T-cell (primary cell): ENCODE measurements at places on chromosomes 16 and 17.
A peak's percentile ranks its signal among the peaks of the same experiment; 100 is the strongest.

DNA sequence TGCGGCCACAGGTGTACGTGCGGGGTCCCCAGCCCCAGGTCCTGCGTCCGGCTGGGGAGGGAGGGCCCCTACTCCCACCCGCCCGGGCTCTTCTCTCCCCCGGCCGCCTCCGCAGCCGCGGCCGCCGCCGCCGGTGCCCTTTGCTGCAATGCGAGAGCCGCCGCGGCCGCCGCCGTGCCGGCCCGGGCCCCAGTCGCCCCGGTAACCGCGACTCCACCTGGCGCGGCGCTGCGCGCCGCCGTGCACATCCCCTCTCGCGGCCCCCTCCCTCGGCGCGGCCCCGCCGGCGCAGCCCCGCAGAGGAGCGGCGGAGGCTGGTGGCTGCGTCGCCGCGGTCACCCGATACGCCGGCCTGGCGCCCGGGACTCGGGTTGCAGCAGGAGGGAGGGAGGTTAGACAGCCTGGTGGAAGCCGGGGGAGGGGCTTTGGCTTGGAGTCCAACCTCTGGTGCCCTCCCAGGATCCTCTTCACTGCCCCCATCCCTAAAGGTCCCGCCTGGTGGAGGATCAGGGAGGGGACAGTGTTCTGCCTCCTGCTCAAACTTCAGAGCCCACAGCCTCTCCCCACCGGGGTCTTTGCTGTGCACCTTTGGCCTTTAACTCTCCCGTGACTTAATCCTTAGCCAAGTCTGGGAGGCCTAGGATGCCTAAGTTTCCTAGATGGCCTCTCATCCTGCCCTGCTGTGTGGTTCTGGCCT lies 32.9 kb downstream of the SRCIN1 start:
- DNase-seq = peak; percentile 19

- no peak for DNase-seq
Measured at GRCh38 chr17:57954397-57955182, 622 bp downstream of the CUEDC1 start.

GRCh38 chr17:55676274-55676673 lies 46.4 kb downstream of the TMEM100 start:
- no peak for DNase-seq

GRCh38 chr16:89269805-89270665 lies 52.5 kb downstream of the ZNF778 start:
- no peak for DNase-seq

DNA sequence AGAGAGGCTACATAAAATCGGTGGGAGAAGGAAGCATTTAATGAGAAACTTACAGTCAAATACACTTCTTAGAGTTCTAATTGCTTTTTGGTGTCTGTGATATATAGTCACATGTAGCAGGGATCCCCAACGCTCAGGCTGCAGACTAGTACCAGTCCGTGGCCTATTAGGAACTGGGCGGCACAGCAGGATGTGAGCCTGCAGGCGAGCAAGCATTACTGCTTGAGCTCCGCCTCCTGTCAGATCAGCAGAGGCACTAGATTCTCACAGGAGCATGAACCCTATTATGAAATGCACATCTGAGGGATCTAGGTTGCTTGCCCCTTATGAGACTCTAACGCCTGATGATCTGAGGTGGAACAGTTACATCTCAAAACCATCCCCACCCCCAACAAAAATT lies 158.5 kb downstream of the TANC2 start:
- DNase-seq = no peak

DNA sequence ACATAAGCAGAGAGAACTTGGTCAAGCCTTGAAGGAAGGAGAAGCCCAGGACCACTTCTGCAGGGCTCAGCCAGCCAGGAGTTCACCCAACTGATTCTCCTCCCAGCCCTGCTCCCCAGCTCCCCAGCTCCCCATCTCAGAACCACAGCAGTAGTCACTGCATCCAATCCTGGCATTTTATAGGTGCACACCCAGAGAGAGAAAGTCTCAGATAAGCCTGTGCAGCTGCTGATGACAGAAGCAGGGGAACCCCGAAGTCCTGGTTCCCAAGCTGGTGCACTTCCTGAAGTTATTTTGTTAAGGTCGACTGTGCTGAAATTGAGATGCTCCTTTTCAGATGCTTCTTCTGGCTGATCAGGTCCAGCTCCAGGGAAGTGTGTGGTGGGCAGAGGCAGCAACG lies 6.6 kb downstream of the RNF112 start:
- DNase-seq = no peak

GRCh38 chr16:15055141-15056053 lies 477 bp downstream of the NTAN1 start:
- peak; percentile 69 for DNase-seq

DNA sequence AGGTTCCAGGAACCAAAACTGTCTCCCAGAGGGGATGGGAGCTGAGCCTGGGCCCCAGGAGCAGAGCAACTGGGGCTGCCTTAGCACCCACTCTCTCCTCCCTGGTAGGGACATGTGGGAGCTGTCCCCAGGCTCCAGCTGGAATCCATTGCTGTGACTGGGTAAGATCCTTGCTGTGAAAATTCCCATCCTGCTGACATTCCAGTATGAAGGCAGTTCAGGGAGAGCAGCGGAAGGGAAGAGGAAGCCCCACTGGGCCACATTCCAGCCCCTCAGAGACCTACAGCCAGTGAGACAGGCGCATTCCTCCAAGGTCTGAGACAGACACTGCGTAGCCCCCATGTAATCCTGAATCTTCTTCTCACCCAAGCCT lies 24.2 kb downstream of the MYO18A start:
- DNase-seq = no peak

GRCh38 chr17:34206569-34206968 lies 48.5 kb upstream of the CCL2 start:
- no peak for DNase-seq

GRCh38 chr16:69763599-69763942 lies 1.4 kb downstream of the WWP2 start:
- no peak for DNase-seq

GRCh38 chr17:48297825-48298224 lies 132.2 kb downstream of the SKAP1 start:
- DNase-seq = no peak

- no peak for DNase-seq
Measured at GRCh38 chr16:88499292-88499691, 46.2 kb downstream of the ZFPM1 start.

DNA sequence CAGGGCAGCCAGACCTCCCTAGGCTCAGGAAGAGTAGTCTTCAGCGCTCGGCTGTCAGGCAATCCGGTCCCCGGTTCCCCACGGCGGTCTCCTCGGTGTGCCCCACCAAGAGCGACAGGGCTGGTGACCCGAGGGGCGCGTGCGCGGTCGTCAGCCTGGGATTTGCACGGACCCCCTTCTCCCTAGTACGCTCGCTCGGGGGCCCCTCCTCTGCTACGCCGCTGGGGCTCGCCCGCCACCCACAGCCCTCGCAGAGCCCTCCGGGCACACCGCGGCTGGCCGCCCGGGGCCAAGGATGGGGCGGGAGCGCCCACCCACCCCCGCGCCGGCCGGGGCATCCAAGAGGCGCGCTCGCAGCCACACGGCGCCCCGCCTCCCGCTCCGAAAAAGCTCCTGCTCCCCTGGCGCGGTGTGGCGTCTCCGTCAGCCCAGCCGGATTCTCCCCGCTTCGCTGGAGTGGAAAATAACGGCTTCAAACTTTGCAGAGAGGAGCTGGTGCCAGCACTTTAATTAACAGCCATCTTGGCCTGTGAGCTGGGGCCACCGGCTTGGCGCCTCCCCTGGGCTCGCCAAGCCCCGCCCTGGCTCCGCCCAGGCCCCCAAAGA lies 2.1 kb upstream of the C1QL1 start:
- DNase-seq = no peak

DNA sequence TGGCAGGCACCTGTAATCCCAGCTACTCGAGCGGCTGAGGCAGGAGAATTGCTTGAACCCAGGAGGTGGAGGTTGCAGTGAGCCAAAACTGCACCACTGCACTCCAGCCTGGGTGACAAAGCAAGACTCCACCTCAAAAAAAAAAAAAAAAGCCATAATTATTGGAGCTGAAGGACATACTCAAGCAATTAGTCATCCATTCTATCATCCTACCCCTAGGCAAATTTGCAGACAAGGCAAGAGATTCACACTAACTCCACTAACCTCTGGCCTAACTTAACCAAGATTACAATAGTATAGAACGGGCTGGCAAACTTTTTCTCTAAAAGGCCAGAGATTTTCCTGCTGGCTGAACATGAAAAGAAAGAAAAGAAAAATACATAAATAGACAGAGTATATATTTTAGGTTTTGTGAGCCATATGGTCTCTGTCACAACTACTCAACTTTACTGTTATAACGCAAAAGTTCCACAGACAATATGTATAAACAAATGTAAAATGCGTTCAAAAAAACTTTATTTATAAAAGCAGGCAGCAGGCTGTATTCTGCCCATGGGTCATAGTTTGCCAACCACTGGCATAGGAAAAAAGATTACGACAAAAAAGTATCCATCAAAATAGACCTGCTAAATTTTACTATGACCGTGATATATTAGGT lies 29.7 kb downstream of the BRIP1 start:
- DNase-seq = no peak

DNA sequence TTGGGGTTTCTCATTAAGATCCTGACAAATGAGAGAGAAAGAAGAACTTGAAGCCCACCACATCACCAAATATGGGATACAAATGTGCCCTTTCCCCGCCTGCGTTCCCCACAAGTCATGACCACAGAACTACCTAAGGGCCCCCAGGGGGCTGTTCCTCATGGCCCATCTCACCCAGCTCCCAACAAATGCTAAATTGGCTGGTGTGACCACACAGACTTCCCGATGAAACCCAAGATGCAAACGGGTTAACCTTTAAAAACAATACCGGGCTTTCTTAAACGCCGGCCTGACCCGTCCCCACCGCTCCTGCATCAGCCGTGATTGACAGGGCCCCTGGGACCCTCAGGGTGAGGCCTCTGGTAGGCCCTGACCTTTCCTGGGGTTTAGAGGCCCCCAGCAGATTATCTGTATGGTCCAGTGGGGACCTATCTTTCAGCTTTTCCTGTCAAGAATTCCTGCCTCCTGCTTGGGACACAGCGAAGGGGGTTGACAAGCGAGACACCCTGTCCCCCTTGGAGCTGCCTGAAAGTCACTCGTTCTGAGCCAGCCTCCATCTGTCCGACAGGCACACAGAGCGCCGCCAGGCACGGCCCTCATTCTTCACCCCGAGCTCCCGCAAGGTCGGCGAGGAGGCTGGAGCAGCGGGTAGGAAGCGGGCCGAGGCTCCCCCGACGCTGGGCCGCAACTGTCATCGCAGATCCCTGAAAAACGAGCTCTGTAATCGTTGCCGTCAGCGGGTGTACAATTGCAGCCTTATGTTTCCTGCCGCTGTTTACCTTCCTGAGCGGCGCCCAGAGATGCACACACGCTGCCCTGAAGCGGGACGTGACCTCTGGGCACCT lies 300.1 kb downstream of the FOXL1 start:
- DNase-seq = no peak

DNA sequence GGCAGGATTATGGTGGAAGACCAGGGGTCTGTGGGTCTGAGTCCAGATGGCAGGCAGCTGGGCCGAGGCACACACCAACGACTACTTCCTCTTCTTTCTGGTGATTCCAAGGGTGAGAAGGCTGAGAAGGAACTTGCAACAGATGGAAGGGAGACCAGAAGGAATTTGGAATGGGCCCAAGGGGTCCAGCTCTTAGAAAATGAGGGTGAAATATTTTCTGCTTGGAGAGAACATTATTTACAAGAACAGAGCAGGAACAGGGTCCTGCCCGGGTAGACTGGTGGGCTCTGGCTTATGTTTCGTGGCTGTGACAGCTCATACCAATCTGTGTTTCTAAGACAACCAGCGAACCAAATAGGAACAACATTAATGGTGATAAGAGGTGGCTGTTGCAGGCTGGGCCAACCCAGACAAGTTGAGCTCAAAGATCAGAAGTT lies 36.6 kb downstream of the CCDC42 start:
- DNase-seq = no peak

DNA sequence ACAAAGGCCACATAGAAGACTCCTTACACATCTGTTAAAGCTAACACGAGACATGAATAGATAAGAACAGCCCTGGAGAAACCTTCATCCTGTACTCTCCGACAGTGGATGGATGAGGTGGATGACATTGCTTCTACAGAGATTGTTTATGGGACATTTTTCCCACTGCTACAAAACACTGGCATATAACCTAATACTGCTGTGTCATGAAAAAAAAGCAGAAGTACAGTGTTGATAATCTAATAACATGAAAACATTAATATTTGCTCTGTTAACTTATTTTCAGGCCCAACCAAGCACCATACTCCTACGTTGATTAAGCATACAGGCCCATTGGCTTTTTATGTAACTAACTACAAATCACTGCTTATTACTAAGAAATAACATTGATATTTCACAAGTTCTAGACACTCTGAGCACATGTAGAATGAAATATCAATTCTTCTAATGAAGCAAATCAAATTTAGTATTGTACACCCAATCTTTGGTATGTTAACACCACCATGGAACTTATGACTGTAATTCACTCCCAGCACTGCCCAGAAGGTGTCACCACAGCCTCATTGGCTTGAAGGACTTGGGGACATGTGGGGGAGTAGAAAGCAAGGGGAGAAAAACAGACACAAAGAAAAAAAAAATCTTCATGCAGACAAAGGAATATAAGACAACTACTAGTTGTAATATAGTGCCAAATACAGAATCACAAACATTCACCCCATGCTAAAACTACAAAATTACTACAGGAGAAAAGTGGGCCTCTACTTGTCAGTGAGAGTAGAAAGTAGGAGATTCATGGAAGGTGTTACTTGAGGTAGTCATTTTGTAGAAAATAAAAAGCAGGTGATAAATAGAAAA lies 330.0 kb upstream of the PMFBP1 start:
- DNase-seq = peak; percentile 6

GRCh38 chr16:51041546-51041945 lies 109.5 kb downstream of the SALL1 start:
- no peak for DNase-seq

DNA sequence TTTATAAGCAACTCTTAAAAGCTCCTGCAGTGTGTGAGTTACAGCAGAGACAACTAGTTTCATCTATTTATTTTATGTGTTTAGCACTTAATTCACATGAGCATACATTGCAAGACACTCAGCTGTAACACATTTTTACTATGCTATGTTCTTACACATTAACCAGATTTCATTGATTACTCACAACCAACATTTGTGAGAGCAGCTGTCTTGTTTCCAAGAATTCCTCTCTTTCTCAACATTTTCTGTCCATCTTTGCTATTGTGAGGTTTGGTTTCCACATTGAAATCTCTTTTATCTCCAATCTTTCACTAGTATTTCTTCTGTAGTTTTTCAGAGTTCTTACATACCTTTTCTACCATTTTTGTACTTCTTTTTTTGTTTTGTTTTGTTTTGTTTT lies 51.2 kb downstream of the COPRS start:
- DNase-seq = no peak

- peak; percentile 25 for DNase-seq
Measured at GRCh38 chr17:59165933-59166342, 10.4 kb downstream of the PRR11 start.

GRCh38 chr16:9170470-9170869 lies 79.0 kb downstream of the HAPSTR1 start:
- no peak for DNase-seq

GRCh38 chr16:79664407-79664806 lies 63.9 kb upstream of the MAF start:
- DNase-seq = no peak

- DNase-seq = no peak
Measured at GRCh38 chr17:2397247-2398171, 3.4 kb downstream of the MNT start.

- no peak for DNase-seq
Measured at GRCh38 chr16:51409001-51409675, 258.1 kb upstream of the SALL1 start.
